Activated gamma-delta T cell (primary cell): ENCODE measurements at places on chromosomes 2 and 18.
A peak's percentile ranks its signal among the peaks of the same experiment; 100 is the strongest.

DNA sequence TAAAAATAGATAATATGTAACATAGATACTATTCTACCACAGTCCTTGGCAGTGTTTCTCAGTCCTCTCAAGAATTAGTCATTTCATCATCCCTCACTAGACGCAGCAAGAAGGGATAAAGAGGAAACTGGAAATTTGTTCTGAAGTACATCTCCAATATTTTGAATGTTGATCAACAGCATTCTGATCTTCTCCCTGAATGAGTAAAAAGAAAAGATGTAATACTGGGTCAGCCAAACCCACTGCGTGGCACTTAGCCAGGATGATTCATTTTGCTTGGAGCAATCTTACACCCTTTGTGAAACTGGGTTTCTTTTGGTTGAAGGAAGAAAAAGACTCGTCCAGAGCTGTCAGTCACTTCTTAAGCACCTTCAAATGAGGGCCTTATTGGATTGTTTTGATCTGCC, 54.1 kb downstream of the TAF1B start:
- no peak for DNase-seq

GRCh38 chr2:9641641-9642040, 10.8 kb upstream of the YWHAQ start:
- no peak for DNase-seq

- DNase-seq: no peak
These were observed 529.1 kb upstream of the HNMT start for GRCh38 chr2:137435162-137435561.

- no peak for DNase-seq
These were observed 31.8 kb downstream of the SMAD2 start for GRCh38 chr18:47898696-47899095.

DNA sequence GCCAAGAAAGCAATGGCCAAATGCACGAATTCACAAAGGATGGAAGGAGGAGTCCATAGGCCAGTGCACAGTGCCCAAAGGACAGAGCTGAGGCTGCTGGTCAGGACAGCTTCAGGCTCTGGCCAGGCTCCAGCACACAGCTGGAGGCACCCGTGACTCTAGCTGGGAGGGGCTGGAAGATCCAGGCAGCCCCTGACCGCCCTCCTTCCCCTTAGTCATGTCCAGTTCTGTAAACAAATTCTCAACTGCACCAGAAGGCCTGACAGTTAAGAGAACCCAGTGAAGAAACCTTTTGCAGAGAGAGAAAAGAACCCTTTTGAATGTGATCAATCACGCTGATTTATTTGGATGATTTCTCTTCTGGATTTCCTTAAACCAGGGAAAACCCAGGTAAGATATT, 7.7 kb upstream of the YWHAQ start:
- no peak for DNase-seq

GRCh38 chr2:234797566-234798250, 154.1 kb upstream of the SH3BP4 start:
- no peak for DNase-seq

GRCh38 chr2:109129921-109130722, 1.1 kb downstream of the SH3RF3 start:
- DNase-seq: peak; percentile 12

DNA sequence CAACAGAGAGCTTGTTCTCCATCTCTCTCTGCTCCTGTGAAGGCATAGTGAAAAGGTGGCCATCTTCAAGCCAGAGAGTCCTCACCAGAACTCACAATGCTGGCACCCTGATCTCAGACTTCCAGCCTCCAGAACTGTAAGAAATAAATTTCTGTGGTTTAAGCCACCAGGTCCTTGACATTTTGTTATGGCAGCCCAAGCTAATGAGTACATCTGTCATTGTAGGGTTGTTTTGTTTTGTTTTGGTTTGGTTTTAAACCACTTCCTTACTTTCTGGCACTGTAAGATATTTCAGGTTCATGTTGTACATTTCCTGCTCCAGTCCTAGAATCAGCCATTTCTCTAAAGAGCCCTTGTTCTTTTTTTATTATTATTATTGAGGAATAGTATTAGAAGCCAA, 171.2 kb downstream of the CPS1 start:
- no peak for DNase-seq

- DNase-seq: no peak
These were observed 540.5 kb downstream of the SATB2 start for GRCh38 chr2:198917275-198917674.

GRCh38 chr2:78351208-78351607, 674.3 kb upstream of the REG3G start:
- DNase-seq: no peak

GRCh38 chr2:10868465-10869314, 43.0 kb upstream of the KCNF1 start:
- DNase-seq: no peak

DNA sequence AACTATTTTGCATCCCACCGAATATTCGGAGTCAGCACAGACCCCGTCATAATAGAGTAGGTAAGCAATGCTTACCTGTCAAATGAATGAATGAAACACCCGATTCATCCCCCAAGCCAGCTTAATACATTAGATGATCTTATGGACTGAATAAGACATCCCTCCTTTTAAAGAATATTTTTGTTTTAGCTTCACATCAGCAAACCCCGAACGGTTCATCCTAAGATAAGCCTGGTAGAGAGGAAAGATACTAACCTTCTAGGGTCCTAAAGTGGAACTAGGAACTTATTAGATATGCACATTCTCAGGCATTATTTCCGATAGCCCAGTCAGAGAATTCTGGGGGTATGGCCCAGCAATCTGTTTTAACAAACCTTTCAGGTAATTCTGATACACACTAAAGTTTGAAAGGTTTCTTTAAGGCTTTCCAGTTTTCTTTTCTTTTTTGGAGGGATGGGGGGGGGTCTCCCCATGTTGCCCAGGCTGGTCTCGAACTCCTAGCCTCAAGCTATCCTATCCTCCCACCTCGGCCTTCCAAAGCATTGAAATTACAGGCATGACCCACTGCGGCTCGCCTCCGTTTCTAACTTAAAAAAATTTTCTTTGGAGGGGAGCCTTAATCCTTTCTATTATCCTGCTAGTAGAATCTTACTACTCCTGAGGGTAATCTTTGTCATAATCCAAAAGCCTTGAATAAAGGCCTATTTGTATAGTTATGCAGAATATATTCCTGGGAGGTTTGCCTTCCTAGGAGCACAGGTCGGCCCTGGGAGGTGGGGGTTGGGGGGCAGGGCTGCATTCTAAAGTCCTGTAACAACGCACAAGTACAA, 1.0 kb upstream of the ACTR3 start:
- no peak for DNase-seq

- no peak for DNase-seq
These were observed 127.7 kb downstream of the MYCN start for GRCh38 chr2:16067866-16068551.

GRCh38 chr2:10195278-10196109, 73.0 kb downstream of the RRM2 start:
- DNase-seq: no peak

- DNase-seq: no peak
These were observed 106.9 kb downstream of the PRKRA start for GRCh38 chr2:178344121-178344520.

DNA sequence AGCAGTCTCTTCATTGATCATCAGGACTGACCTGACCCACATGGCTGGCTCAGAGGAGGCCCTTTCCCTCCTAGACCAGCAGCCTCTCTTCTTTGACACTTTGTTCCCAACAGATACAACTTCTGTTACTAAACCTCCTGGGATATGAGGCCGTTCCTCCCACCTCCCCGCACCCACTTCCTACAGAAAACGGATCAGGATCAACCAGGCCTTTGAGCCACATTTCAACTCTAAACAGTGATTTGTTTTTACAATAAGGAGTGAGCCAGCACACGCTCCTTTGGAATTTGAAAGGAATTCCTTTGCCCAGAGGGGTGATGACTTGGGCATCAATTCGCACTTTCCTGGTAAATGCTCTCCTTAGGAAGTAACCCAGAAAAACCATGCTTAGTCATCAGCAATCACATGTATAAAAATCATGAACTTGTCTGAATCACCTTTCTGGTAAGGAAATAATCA, 180.4 kb downstream of the FAM124B start:
- DNase-seq: no peak

- no peak for DNase-seq
These were observed 4.7 kb downstream of the EEF1B2 start for GRCh38 chr2:206164261-206164862.

DNA sequence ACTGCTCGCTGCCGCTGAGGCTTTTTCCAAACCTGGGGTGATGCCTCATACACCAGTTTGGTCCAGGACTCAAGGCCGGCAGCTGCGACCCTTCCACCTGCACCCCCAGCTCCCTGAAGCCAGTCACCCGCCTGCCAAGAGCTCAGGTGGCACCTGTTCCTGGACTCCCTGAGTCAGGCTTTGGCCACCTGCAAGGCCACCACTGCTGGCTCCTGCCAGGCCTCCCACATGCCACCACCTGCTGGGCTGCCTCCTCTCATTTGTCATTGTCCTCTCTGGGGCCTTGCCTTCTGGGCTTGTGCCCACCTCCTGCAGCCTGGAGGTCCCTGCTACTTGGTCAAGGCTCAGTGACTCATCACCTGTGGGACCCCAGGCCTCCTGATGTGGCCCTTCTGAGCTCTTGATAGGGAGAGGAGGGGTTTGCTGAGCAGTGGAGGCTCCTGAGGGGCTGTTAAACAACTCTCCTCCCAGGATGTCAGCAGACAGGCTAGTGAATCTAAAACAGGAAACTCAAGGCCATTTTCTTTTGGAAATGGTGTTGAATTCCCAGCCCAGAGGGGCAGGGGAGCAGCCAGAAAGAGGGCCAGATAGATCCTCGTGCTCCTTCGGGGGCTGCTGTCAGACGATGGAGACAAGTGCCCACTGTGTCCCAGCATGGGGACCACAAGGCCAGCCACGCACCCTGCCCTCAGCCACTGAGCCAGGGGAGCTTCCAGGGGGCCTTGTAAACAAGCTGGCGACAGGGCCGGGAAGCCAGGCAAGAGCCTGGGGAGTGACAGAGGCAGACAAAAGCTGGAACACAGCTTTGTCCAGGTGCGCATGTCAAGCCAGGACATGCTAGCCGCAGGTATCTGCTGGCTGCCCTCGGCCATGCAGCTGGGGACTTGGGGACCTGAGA, 416.8 kb downstream of the LRATD1 start:
- no peak for DNase-seq

- DNase-seq: no peak
These were observed 28.0 kb downstream of the ST6GAL2 start for GRCh38 chr2:106857882-106858478.
